Stimulated activated CD4-positive, alpha-beta T cell treated with anti-CD3 and anti-CD28 coated beads, Interleukin-1b, Interleukin-23, amount 100 ng/mL, for 24 hours (primary cell): ENCODE measurements at places on chromosomes 12 and 14.

GRCh38 chr14:72471346-72471745 lies 422.6 kb downstream of the DPF3 start:
- no peak for DNase-seq

DNA sequence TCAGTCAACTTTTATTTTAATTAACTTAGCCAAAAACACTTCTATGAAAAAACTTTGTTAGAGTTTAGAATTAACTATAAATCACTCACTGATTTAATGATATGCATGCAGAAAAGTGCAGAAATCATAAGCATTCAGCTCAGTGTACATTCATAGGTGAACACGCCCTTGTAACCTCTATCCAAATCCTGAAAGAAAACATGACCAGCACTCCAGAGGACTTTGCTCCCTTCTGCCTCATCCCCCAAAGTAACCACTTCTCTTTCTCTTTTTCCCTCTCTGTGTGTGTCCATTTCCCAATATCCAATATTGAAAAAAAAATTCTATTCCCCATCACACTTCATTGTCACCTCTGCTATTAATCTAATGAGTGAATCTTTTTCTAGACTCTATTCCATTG lies 197.1 kb upstream of the FAR2 start:
- no peak for DNase-seq

DNA sequence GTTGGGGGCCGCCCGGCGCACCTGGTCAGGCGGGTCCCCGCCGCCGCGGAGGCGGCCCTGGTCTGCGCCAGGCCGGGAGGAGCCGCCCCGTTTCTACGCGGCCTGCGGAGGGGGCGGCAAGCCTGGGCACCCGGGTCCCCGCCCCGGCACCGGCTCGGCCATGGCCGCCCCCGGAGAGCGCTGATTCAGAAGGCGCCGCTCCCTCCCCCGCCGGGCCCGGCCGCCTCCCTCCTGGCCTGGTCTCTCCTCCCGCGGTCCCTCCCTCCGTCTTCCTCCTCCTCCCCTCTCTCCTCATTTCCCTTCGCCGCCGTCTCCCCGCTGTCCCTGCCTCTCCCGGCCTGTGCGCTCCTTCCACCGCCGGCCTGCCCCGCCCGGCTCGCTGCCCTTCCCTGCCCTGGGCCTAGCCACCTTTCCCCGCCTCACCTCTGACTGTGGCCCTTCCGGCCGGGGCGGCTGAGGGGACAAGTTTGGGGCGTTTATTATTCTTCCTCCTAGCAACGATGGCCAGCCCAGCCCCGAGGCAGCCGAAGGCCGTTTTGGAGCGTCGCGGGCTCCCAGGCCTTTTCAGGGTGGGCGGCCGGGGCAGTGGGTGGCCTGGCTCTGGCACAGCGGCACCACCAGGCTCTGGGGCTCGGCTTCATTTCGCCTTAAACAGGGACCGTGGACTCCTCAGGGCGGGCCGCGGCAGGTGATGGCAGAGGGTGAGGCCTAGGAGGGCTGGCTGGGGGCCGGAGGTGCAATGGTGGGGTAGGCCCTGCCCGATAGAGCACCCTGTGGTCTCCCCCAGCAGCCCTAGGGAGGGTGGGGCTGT lies 768 bp downstream of the CEP170B start:
- DNase-seq: peak; percentile 22

- no peak for DNase-seq
Observed at GRCh38 chr14:42855085-42855484, 1248.4 kb downstream of the LRFN5 start.

GRCh38 chr12:116861320-116861719 lies 19.9 kb downstream of the HRK start:
- DNase-seq: no peak

- DNase-seq: no peak
Observed at GRCh38 chr12:15634010-15634683, 155.0 kb downstream of the EPS8 start.

DNA sequence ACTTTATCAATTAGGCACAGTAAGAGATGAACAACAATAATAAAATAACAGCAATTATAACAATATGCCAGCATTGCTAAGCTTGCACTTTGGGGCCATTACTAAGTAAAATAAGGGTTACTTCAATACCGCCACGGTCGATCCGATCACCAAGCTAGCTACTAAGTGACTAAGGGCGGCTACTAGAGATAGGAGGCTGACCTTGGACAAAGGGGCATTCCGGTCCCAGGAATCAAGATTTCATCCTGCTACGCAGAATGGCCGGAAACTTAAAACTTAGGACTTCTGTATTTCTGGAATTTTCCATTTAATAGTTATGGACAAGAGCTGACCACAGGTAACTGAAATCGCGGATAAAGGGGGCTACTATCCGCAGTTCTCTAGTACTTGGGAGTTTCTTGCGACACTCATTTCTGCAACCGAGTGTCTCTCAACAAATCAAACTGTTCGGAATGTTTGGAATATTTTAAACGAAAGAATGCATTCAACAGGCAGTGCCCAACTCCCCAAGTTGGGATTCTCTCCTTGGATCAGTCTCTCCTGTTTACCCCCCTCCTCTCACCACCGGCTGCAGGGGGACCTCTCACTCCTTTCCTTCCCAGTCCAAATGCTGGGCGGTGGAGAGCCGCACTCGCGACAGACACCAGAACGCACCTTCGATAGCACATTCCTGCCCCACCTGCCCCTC lies 650 bp downstream of the HEBP1 start:
- no peak for DNase-seq

DNA sequence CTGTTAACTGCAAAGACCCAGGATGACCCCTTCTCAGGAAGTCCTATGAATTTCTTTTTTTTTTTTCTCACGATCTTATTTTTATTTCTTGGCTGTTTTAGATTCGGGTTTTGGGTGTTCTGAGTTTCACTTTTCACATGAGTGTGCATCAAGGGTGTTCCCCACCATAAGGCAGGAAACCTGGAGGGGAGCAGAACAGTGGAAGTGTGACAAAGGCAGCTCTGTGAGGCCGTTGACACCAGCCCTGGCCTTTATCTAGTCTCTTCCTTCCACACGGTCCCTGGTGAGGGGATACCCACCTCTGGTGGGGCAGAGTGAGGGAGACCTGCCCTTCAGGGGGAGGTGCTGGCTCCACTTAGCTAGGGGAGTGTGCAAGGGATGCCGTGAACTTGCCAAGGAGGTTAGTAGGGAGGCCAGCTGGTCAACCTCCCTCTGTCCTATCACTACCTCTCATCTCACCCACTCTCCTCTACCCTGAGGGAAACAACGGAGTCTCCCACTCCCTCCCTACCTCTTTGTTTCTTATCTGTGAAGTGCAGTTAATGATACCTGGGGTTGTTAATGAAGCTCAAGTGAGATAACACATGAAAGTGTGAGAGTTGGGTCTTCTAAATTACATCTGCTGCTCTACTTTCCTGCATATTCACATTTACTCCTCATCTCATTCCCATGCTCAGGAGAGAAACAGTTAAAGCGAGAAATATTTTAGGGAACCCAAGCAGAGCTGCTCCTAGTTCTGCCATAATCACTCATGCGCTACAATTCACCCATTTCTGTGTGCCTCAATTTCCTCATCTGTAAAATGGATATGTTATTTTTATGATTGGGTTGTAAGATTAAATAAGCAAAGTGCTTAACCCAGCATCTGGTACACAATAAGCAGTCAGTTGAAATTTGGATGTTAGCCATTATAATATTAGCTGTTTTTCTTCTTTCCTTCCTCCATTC lies 4.4 kb upstream of the GALNT6 start:
- no peak for DNase-seq

- DNase-seq: no peak
Observed at GRCh38 chr12:3531496-3531895, 40.5 kb downstream of the PRMT8 start.

DNA sequence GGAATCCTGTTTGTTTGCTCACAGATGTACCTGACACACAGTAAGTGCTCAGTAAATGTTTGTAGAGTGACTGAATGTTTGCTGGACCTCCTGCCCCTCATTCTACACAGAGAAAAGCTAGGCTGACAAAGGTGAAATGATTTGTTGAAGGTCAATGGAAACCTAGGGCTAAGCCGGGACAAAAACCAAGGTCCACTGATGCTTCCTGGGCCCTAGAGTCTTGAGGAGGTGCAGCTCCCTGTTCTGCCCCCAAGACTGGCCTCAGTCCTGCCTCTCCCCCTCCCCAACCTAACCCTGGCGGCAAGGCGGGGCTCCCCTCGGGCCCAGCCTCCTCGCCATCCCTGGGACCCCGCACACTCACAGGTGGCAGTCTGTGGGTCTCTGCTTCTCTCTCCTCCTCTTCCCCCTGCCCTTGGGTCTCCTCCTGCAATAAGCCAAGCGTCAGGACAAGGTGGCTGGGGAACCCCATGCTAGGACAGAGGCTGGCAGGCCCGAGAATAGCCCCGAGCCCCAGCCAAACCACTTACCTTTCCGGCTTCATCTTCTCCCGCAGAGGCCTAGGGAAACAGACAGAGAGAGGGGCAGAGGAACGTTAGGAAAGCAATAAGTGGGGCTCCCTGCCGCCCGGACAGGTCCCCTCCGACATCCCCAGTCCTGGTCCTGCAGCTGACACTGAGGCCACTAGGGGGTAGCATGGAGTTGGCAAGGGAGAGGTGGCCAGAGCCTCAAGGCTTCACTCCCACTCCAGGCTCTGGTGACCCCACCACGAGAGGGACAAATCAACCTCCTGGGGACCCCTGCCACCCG lies 9.3 kb downstream of the PGF start:
- peak; percentile 64 for DNase-seq

GRCh38 chr12:124753228-124753591 lies 110.5 kb downstream of the SCARB1 start:
- no peak for DNase-seq

- no peak for DNase-seq
Observed at GRCh38 chr14:85572845-85573244, 42.9 kb downstream of the FLRT2 start.

DNA sequence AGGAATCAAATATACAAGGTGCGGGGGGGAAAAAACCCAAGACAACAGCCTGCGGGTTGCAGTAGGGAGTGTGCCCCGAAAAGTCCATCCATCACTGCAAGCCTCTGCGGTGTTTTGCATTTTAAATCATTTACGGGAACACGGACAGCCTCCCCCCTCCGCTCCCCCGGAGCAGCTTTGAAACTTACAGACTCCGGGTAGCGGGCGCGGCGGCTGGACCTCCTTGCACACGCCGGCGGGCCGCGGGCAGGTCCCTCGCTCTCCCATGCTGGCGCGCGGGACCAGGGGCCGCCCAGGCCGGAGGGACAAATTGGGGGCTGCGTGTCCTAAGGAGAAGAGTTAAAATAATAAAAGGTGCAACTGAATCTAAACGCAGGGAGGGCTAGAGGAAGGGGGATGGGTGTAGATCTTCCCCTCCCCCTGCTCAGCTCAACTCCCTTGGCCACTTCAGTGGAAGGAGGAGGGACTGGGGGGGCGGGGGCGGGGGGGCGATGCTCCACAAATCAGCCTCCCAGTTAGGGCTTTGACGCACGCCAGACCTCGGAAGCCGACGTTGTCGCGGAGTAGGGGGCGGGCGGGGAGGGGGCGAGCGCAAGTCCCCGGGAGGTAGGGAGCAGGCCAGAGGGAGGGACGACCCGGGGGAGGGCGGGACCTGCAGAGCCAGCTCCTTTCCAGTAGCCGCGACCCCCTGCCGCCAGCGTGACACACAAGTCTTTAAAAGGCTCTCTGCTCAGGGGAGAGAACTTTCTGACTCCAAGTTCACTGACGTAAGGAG lies at the start of gene KCNJ8:
KCNJ8 (minus strand) TSS at position 349 of the 775 bp plus-strand sequence. CDS start 1,090 bp downstream, outside the sequence.
- no peak for DNase-seq

- DNase-seq: no peak
Observed at GRCh38 chr12:52993558-52993869, 12.7 kb upstream of the EIF4B start.

GRCh38 chr12:57451233-57451778 lies 3.8 kb upstream of the INHBE start:
- no peak for DNase-seq

DNA sequence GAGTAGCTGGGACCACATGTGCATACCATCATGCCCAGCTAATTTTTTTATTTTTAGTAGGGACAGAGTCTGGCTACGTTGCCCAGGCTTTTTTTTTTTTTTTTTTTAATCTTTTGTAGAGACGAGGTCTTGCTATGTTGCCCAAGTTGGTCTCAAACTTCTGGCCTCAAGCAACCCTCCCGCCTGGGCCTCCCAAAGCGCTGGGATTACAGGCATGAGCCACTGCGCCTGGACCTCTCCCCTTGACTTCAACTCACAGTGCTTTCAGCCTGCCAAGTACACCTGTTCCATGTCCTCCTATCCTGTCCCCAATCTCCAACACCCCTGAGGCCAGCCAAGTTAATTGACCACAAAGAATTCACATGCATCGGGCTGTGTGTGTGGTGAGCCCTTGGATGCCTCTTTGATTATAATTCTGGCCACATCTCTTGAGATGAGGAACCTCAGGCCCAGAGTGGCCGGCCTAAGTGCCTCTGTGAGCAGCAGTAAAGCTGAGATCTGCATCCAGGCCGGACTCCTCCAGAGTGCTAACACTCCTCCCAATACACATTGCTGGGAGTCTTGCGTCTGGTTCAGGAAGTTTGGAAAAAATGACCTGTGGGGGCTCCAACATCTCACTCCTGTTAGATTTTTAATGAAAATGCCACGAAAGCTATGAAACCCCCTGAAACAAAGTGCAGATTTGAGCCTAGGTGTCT lies 6.8 kb downstream of the RAB35 start:
- DNase-seq: no peak

GRCh38 chr12:19398376-19399363 lies 40.6 kb upstream of the AEBP2 start:
- DNase-seq: no peak

DNA sequence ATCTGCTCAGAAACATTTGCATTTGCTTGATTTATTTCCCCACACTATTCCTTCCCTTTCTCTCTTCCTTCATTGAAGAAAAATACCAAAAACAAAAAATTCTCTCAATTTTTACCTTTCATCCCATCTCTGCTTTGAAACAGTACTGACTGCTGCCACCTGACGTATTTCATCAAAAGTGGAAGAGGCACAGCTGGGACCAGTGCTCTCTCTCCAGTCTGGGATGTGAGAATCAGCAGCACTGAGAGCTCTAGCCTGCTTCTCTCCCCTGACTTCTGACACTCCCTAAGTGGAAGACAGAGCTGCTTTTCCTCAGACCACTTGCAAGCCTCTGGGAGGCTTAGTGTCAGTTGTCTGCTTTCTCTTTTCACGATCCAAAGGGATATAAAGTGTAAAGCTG lies 36.9 kb downstream of the TTLL5 start:
- no peak for DNase-seq

GRCh38 chr12:51752234-51752889 lies 96.2 kb downstream of the FIGNL2 start:
- DNase-seq: no peak

GRCh38 chr12:109552971-109553370 lies 20.3 kb downstream of the MMAB start:
- no peak for DNase-seq

GRCh38 chr12:63766498-63766897 lies 13.2 kb upstream of the RXYLT1 start:
- no peak for DNase-seq

DNA sequence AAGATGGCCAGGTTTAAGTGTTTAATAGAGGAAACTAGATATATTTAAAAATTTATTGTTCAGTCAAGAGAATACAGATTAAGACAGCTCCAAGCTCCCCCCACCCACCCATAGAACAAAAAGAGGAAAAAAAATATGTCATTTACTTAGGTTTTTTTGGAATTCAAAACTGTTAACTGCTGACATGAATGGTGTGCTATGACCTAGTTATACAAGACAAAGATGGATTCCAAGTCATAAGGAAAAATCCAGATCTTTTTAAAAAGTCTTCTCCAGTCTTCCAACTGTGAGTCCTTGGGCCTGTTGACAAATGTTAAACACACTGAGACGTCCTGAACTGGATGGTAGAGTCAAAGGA lies 1.3 kb upstream of the SETD1B start:
- no peak for DNase-seq
